ENCODE measurements at places on chromosomes 5 and 9. TPM values are rescaled to one million over a fixed set of nuclear protein-coding genes. Genes with fewer than 3 reads are reported as not detected.

The FOXI1 gene
- total RNA-seq: not detected

The C9orf50 gene
- total RNA-seq: not detected

The ARL14EPL gene
- total RNA-seq: not detected

DNA sequence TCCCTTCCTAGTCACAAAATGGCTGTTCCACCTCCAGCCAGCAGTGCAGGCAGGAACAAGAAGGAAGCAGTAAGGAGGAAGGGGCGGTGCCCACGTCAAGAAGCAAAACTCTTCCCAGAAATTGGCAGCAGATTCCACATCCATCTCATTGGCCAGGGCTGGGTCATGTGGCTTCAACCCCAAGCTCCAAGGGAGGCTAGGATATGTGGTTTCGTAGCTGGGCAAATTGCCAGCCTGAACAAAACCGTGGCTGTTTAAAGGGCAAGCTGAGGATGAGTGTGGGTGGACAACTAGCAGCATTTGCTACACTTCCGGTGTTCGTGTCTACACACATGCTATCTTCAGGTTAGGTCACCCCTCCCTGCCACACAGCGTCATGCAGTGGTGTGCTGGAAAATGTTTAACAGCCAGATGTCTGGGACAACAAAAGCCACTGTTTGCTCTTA lies 92.1 kb upstream of the MAP1B start:
- H3K27me3 ChIP-seq: no peaks in the 10 kb centered on the region
- no peak for DNase-seq
- H3K4me1 ChIP-seq: no peaks in the 10 kb centered on the region
- H3K36me3 ChIP-seq: no peaks in the 10 kb centered on the region
- H3K27ac ChIP-seq: no peak overlapping the region

- H3K27me3 ChIP-seq: no peaks in the 10 kb centered on the region
- peak overlapping the region; percentile 92 for H3K4me3 ChIP-seq
- no peak for DNase-seq
- H3K27ac ChIP-seq: peak overlapping the region; percentile 93
- no peaks in the 10 kb centered on the region for H3K36me3 ChIP-seq
Observed at GRCh38 chr9:75892216-75892911, 1.9 kb downstream of the PCSK5 start.
